ENCODE measurements at places on chromosomes 13 and 19.
A peak's percentile ranks its signal among the peaks of the same experiment; 100 is the strongest.

- no peak for DNase-seq
These were observed 1465.5 kb downstream of the SLITRK5 start for GRCh38 chr13:89136678-89137077.

DNA sequence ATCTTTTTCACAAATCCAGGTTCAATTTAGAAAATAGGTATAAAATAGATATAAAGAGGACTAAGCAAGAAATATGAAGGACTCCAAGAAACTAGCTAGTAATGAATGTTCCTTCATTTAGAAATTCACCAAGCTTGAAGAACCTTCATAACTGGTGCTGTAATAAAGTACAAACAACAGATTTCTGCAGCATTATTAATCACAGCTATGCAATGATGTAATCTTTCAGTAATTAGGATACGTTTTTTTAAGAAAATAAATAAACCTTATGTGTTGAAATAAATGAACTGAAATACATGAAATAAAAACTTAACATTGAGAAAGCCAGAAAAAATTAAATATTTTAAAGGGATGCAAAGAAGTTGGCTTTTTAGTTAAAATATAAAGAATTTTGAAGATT, 236.1 kb downstream of the RGCC start:
- no peak for DNase-seq

GRCh38 chr19:35023428-35023827, 6.8 kb upstream of the SCN1B start:
- DNase-seq, result no peak

GRCh38 chr13:41427666-41428065, 29.7 kb upstream of the RGCC start:
- DNase-seq, result no peak

DNA sequence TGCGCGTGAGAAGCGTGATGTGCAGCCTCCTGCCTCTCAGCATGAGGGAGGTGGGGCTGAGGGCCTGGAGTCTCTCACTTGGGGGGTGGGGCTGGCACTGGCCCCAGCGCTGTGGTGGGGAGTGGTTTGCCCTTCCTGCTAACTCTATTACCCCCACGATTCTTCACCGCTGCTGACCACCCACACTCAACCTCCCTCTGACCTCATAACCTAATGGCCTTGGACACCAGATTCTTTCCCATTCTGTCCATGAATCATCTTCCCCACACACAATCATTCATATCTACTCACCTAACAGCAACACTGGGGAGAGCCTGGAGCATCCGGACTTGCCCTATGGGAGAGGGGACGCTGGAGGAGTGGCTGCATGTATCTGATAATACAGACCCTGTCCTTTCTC, 8.7 kb downstream of the CD177 start:
- no peak for DNase-seq

DNA sequence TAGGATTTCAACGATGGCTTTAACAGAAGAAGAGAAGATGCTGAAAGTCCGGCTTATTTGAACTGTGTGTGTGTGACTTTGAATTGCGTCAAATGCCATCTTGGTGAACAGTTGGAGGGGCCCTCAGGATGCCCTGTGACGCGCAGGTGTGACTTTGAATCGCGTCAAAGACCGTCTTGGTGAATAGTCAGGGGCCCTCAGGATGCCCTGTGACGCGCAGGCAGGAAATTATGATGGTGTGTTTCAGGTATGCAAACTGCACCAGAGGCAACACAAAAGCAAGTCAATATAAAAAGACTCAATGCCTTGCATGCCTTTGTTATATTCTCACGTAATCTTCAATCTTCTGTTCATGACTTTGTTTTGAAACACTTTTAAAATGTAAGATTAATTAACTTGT, 29.2 kb downstream of the ATP11A start:
- no peak for DNase-seq

- DNase-seq, result no peak
These were observed 57.0 kb downstream of the RBM26 start for GRCh38 chr13:79349011-79349410.

DNA sequence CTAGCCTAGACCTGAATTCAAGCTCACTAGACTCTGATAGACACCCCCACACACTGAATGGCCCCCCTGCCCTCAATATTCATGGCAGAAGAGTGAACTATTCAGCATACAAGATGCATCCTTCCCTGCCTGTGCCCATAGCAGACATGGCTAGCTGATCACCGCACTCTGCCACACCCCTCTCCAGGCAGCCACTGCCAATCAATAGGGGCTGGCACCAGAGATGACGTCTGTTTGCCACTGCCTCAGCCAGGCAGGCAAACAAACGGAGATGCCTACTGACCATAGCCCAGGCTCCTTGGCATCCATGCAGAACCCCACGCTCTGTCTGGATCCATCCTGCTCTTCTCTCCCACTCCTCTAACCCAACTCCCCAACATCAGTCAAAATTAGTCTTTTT, 13.8 kb upstream of the NPAS1 start:
- DNase-seq, result no peak

GRCh38 chr13:113196970-113197737, 11.3 kb downstream of the PCID2 start:
- DNase-seq, result no peak

GRCh38 chr19:44576843-44577565, 36.4 kb upstream of the IGSF23 start:
- DNase-seq, result no peak

GRCh38 chr19:49362929-49363267, 682 bp upstream of the TEAD2 start:
- no peak for DNase-seq

GRCh38 chr13:106534639-106535551, 567 bp downstream of the EFNB2 start:
- peak; percentile 45 for DNase-seq

DNA sequence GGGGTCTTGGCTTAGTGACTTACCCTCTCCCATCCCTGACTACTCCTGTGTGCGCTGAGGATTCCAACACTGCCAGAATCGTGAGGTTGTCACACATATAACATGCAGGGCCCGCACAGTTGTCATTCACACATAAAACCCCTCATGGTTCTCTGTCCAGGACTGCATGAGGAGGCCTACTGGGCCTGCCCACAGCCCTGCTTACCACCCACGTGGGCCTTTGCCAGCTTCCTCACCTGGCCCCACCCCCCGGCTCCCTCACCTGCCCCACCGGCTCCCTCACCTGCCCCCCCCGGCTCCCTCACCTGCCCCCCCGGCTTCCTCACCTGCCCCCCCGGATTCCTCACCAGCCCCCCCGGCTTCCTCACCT, 197.2 kb downstream of the TEX29 start:
- no peak for DNase-seq

DNA sequence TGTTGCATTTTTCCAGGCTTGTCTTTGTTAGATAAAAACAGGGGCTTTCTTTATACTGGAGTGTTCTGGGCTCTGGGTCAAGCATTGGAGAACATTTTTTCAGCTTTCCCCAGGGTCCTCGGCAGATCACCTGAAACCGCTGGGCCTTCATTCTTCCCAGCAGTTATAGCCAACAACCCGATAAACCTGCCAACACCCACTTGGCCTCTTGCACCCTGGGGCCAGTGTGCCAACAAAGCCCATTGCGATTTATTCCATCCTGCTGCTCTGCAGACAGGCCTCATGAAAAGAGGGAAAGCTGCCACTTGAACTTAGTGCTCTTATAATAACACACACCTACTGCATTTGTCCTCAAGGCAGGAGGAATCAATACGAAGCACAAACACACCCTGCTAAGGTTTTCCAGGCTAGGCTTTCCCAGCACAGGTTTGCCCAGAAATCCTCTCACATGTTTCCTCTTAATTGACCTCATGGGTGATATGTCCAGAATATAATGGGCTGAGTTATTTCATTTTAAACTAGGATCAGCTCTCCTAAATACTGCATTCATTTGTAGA, 669.3 kb downstream of the LIG4 start:
- DNase-seq, result no peak

GRCh38 chr19:5955636-5955935, 22.4 kb downstream of the RANBP3 start:
- no peak for DNase-seq

DNA sequence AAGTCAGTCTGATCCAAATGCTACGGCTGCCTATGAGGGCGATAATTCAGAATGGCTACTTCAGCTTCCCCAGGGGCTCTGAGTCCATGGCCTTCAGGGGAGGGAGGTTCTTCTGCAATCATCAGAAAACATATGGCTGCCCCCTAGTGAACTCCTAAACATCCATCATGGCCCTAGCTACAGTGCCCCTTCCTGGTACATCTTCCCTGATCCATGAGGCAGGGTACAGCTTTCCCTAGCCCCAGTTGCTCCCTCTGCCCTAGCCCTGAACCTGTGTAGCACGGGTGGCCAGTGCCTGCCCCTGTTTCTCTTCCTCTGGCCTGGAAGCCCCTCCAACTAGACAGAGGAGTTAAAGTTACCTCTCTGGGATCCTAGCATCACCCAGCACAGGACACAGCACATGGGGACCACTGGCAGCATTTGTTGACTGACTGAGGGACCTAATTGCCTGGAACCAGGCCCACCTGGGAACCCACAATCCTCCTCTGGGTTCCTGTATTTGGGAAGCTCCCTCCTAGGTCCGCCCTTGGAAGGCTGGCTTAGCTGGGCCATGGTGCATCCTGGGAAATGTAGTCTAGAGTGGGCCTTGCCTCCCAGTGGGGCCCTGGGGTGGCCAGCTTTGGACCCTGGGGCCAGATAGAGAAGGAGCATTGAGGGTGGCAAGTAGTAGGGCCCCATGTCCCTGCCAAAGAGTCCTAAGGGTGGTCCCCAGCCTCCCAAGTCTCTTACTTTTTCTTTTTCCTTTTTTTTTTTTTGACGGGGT, 17.7 kb upstream of the SEMA6B start:
- DNase-seq, result no peak

DNA sequence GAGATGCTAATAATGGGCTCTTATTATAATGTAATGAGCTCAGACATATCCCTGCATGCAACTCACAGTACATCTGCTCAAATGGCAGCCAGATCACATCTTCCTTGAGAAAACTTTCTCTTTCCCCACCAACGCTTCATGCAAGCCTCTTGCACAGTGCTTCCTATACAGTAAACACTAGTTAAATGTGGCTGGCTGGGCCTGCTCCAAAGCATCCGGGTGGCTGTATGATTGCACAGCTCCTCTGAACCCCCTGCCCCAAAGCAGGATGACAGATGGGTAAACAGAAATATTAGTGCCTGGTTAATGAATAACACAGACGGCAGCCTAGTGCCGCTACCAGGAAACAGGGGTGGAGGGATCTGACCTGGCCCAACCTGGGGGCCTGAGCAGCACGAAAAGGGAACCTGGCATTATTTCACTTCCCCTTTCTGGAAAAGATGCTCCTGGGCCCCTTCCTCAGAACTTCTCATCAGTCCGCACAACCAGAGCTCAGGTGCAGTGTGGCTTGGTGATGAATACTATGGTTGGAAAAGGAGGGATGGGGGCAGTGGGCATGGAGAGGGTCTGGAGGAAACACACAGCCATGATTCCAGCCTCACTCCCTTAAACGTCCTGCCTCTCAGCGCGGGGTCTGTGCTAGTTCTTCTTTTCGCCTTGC, 10.8 kb downstream of the FFAR2 start:
- no peak for DNase-seq

DNA sequence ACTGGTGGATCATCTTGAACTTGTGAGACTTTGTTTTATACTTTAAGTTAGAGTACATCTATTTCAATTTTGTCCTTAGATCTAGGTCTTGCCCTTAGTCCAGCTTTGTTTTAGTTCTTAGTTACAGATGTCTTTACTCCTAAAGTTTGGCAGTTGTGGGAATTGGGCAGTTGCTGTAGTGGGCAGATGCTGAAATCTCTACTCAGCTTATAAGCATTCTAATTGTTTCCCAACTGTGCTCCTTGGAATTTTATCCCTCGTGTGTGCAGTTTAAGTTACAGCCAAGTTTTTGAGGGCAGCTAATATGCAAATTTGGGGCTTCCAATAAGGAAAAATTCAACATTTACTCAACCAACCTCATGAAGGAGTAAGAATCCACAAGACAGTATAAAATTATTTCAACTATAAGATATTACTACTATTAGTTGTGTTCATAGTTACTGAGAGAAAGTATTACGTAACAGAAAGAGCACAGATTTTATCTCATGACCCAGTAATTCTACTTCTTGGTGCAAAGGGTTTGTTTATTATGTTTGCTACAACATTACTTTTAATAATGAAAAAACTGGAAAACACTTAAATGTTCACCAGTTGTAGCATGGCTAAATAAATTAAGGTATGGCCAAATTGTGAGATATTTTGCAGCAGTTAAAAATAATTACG, 32.9 kb downstream of the CCDC122 start:
- no peak for DNase-seq

DNA sequence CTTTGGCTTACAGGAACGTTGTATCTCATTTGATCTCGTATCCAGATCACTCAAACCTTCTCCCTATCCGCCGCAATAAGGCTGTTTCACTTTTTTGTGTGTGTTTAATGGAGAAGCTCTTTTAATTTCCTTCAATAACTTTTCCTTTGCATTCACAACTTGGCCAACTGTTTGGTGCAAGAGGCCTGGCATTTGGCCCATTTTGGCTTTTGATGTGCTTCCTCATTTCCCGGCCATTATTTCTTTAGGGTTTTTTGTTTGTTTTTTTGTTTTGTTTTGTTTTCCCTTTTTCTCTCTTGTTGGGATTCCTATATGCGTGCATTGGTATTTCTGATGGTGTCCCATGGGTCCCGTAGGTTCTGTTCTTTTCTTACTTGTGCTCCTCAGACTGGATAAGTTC, 6.1 kb upstream of the UPF3A start:
- DNase-seq, result no peak

- no peak for DNase-seq
These were observed 35.8 kb upstream of the FLT1 start for GRCh38 chr13:28530729-28531076.

- DNase-seq, result no peak
These were observed 344.6 kb downstream of the DNAJC15 start for GRCh38 chr13:43368003-43368402.

GRCh38 chr13:35157143-35157755, 215.2 kb downstream of the NBEA start:
- DNase-seq, result no peak

GRCh38 chr13:27670861-27671260, 49.2 kb downstream of the POLR1D start:
- no peak for DNase-seq

Measured in activated CD4-positive, CD25-positive, alpha-beta regulatory T cell treated with anti-CD3 and anti-CD28 coated beads, Interleukin-2, amount 50 U/mL, for 72 hours (primary cell).